ENCODE measurements at places on chromosomes 12 and 14.

- DNase-seq = no peak
Measured at GRCh38 chr12:64273527-64274403, 51.7 kb upstream of the KICS2 start.

DNA sequence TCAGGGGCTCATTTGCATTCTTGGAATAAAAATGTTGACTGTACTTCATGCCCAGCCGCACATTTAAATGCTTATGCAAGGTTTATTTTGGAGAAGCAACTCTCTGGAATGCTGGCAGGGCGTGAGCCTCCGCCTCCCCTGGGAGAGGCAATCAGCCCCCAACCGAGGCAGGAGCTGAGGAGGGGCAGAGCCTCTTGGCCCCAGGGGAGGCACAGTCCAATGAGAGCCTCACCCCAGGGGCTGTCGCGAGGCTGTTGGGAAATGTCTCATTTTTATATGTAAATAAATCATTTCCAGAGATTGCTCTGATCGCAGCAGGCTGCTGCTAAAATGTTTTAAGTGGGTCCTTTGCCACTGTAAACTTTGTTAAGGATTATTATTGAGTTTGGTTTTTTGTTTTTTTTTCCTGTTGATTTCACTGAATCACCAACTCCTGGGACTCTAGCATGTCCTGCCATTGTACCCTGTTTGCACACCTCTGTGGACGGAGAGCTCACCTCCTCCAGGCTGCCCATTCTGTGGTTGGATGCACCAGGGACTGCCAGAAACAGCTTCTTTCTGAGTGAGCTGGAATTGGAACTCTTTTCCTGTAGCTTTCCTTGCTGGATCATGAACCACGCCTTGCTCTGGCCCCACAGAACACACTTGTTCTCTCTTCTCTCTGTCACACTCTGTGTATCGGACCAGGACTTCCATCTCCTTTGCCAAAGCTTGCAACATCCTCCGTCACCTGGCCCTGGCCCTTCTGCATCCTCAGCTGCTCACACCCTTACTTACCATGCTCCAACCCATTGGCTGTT lies 46.9 kb upstream of the FAM181A start:
- peak; percentile 66 for DNase-seq

GRCh38 chr14:89266754-89267153 lies 150.3 kb downstream of the FOXN3 start:
- no peak for DNase-seq

DNA sequence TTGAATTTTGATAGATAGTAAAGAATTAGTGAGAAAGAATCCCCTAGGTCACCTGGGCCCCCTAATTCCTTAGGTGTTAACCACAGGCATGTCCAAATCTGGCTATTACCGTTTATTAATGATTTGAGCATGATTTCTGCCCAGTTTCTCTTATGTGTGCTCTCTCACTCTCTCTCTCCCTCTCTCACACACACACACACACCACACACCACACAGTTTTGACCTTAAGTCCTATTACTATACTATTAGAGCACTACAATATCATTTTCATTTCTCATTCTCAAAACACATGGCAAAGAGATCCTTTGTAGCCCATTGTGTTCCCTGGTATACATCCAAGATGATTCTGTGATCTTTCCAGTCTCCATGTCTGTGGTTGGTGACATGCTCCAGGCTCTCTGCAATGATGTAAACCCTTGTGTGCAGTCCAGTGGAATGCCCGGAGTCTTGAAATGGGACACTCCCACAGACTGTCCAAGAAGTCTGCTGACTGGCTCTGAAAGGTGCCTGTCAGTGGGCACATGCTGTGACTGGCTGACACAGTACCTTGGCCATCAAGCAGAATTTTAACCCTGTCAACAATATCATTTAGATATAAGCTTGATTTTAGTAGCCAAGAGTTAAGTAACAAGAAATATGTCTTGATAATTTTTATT lies 96.2 kb downstream of the FIGNL2 start:
- DNase-seq = no peak

- DNase-seq = no peak
Measured at GRCh38 chr12:64007853-64008252, 163.4 kb downstream of the SRGAP1 start.

DNA sequence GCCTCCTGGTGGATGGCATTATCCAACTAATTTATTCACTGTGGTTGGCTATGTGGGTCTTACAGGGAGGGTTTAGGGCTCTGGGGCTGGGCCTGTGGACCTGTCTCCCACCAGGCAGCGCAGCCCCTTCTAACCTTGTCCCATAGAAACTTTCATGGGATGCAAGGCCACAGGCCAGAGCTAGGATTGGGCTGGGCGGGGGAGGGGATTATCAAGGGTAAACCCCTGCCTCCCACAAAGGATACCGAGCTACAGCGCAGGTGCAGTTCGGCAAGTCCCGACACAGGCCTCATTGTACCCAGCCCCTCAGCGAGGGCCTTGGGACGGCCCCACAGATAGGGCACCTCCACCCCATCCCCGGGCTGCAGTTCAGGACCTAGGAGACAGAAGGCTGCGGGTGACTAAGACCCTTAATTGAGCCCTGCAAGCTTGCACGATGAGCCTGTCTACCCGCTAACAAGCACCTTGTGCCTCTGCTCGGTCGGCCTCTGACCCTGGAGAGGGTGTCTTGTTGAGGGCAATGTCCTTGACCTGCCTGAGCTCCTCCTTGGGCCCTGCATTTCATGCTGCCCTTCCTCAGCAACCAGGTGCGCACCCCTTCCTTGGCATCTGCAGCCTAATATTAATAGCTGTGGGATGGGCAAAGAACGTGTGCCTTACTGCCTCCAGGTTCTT lies 46.7 kb downstream of the PSMA6 start:
- no peak for DNase-seq

DNA sequence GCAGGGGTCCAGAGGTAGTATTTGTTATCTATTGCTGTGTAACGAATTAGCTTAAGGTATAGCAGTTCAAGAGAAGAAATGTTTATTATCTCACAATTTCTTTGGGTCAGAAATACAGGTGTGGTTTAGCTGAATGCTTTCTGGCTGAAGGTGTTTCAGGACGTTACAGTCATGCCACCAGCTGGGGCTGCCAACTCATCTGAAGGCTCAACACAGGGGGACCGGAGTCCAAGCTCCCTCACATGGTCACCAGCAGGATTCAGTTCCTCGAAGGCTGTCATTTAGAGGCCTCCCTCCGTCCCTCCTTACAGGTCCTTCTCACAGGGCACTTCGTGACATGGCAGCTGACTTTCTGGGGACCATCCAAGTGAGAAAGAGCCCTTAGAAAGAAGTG lies 37.5 kb upstream of the SINHCAF start:
- DNase-seq = no peak

GRCh38 chr12:29957835-29958234 lies 174.1 kb upstream of the TMTC1 start:
- no peak for DNase-seq

DNA sequence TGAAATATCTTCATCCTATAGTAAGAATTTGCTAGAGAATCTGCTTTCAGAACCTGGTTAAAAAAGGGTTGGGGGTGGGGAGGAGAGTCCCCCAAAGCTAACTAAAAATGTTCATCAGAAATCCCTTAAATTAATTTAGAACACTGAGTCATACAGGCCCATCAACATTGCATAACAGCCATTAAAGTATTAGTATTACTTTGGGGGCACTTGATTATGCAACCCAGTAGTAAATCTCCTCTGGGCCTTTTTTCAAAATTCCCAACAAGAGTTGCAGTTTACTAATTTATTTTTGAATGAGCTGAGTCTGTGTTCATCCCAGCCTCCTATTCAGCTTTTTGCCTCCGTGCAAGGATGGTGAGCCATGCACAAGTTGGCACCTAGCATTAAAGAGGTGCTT lies 8.8 kb upstream of the SLC24A4 start:
- no peak for DNase-seq

- DNase-seq = no peak
Measured at GRCh38 chr14:55518391-55518790, 61.6 kb upstream of the KTN1 start.

GRCh38 chr12:101992091-101992490 lies 69.7 kb downstream of the WASHC3 start:
- no peak for DNase-seq

DNA sequence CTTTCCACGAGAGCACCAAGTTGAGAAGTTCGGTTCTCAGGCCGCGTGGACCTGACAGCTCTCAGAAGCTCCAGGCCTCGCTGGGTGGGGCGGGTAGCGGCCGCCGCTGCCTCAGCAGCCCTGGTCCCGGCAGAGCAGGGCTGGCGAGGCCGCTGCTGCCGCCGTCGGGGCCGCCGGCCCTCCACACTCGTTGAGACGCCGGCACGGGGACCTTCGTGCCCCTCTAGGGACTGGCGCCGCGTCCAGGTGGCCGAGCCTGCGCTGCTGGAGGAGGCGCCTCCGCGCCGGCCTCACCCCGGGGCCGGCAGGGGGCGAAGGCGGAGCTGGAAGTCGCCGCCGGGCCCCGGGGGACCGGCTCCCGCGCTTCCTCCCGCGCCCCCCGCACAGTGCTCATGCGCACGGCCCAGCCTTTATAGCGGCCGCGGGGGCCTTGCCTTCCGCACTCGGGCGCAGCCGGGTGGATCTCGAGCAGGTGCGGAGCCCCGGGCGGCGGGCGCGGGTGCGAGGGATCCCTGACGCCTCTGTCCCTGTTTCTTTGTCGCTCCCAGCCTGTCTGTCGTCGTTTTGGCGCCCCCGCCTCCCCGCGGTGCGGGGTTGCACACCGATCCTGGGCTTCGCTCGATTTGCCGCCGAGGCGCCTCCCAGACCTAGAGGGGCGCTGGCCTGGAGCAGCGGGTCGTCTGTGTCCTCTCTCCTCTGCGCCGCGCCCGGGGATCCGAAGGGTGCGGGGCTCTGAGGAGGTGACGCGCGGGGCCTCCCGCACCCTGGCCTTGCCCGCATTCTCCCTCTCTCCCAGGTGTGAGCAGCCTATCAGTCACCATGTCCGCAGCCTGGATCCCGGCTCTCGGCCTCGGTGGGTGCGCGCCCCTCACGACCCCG lies at the start of gene COCH:
TSS of gene COCH (plus strand) at position 440 of the 879 bp plus-strand sequence. CDS start at position 820, 380 bp downstream.
- DNase-seq = peak; percentile 80

- DNase-seq = no peak
Measured at GRCh38 chr12:75774261-75775052, 257.1 kb downstream of the PHLDA1 start.

GRCh38 chr12:70398002-70398401 lies 31.9 kb downstream of the KCNMB4 start:
- DNase-seq = no peak

GRCh38 chr14:54026671-54027070 lies 70.0 kb upstream of the BMP4 start:
- no peak for DNase-seq

GRCh38 chr12:16568873-16569272 lies 37.1 kb downstream of the LMO3 start:
- no peak for DNase-seq

DNA sequence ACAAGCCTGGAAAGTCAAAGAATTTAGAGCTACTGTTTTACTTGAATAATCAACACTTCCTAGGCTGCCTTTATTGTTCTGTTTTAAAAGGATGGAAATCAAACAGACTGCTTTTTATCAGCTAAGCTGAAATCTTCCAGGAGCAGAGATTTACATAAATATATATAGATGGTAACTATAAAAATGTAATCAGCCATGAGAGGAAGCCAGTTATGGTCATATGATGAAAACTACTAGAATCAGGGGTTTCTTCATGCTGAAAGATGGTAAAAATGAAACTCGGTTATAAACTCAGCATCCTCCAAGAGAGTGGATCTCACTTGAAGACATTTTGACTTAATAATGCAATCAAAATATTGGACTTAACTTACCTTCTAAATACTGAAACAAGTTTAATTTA lies 413.0 kb downstream of the GXYLT1 start:
- DNase-seq = no peak

- no peak for DNase-seq
Measured at GRCh38 chr12:3882896-3883564, 9.8 kb upstream of the PARP11 start.

DNA sequence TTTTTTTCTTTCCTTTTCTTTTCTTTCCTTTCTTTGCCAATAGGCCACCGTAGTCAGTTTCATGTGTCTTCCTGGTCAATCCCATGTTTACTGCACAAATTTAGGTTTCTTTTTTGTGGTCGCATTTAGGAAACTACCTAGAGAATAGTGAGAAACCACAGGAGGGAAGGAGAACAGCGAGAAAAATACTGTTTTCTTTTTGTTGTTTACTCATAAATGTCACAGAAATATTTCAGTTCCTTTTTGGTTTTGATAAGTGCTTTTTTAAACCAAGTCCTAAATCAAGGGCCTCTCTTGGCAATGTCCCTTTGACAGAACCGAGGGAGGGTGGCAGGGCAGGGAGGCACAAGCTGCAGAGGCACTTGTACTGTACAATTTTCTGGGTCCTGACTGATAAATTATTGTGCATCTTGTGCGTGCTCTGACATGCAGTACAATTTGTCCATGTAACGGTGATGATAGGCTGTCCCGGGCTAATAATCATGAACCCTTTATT lies 326.1 kb downstream of the CACNA1C start:
- DNase-seq = no peak

DNA sequence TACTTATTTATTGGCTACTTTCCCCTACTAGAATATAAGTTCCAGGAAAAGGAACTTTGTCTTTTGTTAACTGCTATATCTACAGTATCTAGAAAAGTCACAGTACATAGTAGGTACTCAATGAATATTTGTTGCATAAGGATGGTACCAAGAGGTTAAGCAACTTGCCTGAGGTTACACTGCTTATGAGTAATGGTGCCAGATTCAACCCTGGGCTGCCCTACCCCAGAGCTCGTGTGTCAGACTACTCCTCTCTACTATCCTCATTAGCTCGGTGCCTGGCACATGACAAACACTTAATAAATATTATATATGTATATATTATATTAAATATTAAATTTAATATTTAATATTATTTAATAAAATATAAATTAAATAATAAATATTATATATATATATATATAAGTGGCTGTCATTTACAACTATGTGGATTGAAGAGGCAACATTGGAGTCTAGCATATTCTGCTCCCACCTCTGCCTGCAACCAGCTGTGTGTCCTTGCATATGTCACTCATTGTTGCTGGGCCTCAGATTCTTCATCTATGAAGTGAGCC lies 25.4 kb downstream of the UTP20 start:
- no peak for DNase-seq
